ENCODE measurements at places on chromosomes 11 and 22.

- no peak for DNase-seq
Measured at GRCh38 chr11:43732225-43732624, 51.7 kb downstream of the HSD17B12 start.

GRCh38 chr11:95907476-95907875 lies 16.4 kb downstream of the MTMR2 start:
- DNase-seq: no peak

- DNase-seq: no peak
Measured at GRCh38 chr11:74288161-74288560, 23.3 kb downstream of the P4HA3 start.

GRCh38 chr11:86957976-86958646 lies 2.9 kb upstream of the FZD4 start:
- no peak for DNase-seq

DNA sequence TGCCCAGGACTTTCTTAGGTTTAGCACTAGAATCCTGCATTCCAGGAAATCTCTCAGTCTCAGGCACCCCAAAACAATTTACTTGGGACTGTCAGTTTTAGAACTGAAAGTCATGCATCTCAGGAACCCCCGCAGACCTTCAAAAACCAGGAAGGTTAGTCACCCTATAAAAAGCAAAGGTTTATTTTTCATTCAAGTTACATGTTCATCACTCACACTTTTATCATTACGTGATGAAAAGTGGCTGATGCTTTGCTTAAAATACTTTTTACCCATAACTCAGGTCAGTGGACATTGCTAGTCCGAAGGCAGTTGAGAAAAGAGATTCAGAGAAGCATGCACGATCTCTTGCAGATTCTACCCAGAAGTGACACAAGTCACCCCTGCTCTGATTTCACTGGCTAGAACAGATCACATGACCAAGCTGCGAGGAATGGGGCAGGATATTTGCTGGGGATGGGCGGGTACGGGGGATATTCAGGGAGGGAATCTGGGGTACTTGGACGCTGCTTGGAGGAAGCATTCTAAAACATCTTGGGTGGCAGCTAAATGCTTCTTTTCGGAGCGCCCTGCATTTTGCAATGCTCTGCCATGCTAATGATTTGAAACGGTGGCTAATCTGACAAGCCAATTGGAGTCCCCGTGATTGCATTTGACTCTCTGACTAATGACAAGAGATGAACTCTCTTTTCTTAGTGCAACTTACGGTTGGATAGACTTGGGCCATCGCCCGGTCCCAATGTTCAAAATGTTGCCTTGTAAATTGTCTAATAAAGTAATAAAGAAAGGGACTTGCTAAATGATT lies 110.2 kb downstream of the MIAT start:
- no peak for DNase-seq
